Activated naive CD4-positive, alpha-beta T cell (primary cell): ENCODE measurements at places on chromosomes 1 and 21.

GRCh38 chr21:42009018-42009830 is 936 bp downstream of the ZBTB21 start:
- DNase-seq = peak; percentile 32

DNA sequence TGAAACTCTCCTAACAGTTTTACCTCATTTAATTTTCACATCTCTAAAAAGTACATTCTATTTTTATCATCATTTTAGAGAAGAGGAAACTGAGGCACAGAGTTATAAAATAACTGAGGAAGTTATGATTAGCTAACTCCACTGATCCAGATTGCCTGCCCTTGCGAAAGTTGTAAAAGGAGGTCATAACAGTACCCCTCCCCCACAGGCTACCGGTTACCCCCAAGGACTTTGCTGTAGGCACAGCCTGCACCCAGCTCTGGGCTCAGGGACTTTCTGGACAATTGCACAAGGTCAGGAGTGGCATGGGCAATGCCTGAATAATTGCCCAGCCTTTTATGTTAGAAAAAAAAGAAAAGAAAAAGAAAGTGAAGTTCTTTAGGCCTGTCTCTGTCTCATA is 22.7 kb downstream of the PIGM start:
- no peak for DNase-seq

GRCh38 chr1:153933430-153933829 is 10.7 kb upstream of the GATAD2B start:
- DNase-seq = no peak

GRCh38 chr1:29312469-29313461 is 76.4 kb downstream of the PTPRU start:
- no peak for DNase-seq

DNA sequence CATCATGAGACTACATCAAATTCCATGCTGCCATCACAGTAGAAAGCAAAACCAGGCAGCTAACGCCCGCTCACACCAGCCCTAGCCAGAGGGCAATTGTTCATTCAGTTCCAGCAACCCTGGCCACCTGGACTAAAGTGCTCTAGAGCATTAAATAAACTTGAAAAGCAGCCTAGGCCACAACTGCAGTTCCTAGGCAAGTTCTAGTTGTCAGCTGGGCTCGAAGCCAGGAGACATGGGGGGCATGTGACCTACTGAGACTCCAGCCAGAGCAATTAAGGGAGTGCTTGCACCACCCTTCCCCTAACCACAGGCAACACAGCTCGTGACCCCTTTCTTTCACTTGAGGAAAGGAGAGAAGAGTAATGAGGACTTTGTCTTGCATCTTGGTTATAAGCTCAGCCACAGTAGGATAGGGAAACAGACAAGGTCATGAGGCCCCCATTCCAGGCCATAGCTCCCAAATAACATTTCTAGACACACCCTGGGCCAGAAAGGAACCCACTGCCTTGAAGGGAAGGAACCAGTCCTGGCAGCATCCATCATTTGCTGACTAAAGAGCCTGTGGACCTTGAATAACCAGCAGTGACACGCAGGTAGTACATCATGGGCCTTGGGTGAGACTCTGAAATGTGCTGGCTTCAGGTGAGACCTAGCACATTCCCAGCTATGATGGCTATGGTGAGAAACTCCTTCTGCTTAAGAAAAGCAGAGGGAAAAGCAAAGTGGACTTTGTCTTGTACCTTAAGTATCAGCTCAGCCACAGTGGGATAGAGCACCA is 77.0 kb downstream of the ZZZ3 start:
- DNase-seq = no peak

GRCh38 chr1:116246174-116246573 is 126.9 kb upstream of the ATP1A1 start:
- DNase-seq = no peak

- DNase-seq = no peak
Measured at GRCh38 chr1:86993269-86993985, 79.0 kb downstream of the HS2ST1 start.

- no peak for DNase-seq
Measured at GRCh38 chr1:145855426-145855948, 3.4 kb downstream of the PIAS3 start.

DNA sequence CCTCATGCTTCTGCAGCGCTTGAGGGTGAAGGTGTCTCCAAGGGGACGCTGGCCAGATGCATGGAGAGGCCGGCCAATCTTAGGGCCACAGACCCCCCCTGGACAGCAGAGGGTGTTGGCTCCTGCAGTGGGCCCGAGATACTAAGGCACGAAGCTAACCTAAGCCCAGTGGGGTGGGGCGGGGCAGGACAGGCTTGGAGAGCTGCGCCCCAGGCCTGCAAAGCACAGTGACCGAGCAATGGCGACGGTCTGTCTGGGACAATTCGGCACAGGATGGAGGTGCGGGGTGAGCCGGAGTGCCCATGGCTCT is 1.3 kb downstream of the FNDC10 start:
- DNase-seq = no peak

DNA sequence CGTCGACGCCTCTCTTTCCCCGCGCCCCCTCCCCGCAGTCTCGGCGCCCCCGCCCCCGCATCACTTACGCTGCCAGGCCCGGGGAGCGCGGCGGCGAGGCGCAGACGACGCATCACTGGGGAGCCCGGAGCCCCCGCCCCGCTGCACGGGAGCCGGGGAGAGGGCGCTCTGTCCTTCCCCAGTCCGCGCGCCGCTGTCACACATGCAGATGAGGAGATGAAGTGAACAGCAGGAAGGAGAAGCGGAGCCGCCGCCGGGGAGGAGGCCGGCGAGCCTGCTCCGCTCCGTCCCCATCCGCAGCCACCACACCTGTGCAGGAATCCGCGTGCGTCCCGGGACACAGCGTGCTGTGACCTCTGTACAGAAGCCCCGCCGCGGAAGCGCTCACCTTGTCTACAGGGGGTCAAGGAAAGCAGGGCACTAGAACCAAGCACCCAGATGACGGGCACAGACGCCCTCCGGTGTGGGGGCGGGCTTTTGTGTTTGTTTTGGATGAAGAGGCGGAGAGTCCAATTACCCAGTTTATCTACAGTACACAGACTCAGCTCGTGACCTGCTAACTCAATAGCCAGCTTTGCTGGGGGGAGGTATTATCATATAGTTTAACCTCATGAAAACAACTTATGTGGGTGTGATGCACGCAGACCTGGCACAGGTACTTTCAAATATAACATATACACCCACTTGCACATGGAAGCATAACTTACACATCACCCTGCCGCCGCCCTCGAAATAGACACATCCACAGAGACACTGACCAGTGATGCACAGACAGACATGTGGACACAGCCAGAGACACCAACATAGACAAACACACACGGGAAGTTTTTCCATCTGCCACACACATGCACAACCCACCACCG is 12.4 kb downstream of the KLHDC8A start:
- DNase-seq = peak; percentile 35

DNA sequence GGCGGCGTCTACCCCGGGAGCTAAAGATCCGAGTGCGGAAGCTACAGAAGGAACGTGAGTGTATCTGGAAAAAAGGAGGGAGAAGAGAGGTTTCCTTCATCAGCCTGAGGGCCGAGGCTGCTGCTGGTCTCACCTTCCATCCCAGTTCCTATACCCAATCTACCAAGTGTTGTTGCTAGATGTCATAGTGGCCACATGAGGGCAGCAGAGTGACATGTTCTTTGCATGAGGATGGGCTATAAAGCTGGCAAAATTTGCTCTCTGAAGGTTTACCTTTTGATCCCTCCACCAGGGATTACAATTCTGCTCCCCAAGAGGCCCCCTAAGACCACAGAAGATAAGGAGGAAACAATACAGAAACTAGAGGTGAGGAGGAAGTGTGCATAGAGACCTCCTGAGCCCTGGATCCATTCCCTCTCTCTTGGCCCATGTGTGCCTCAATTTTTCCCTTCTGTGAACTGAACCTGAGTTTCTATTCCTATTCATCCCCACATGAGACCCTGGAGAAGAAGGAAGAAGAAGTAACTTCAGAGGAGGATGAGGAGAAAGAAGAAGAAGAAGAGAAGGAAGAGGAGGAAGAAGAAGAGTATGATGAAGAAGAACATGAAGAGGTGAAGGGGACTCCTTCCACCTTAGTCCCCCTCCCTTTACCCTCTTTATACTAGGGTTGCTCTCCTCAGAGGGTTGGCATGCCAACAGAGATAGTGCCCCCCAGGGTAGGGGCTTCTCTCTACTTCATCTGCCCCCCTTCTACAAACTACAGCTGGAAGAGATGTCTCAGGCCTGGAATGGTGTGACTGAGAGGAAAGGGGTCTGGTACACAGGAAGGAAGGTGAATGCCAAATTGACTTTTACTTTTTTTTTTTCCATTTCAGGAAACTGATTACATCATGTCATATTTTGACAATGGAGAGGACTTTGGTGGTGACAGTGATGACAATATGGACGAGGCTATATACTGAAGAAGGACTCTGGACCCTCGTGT is 13.3 kb downstream of the POLR3GL start:
- peak; percentile 19 for DNase-seq
